Activated naive CD8-positive, alpha-beta T cell treated with anti-CD3 and anti-CD28 coated beads for 36 hours (primary cell): ENCODE measurements at places on chromosomes 3 and 15. TPM values are rescaled to one million over a fixed set of nuclear protein-coding genes. Genes with fewer than 3 reads are reported as not detected.

- no peak for DNase-seq
- peaks cover under 1% of the 10 kb centered on the region for H3K27me3 ChIP-seq
- H3K4me3 ChIP-seq = no peak overlapping the region
- no peaks in the 10 kb centered on the region for H3K4me1 ChIP-seq
Observed at GRCh38 chr3:37590328-37591079, 271.2 kb upstream of the CTDSPL start.

Gene CPNE9
- not detected for total RNA-seq

DNA sequence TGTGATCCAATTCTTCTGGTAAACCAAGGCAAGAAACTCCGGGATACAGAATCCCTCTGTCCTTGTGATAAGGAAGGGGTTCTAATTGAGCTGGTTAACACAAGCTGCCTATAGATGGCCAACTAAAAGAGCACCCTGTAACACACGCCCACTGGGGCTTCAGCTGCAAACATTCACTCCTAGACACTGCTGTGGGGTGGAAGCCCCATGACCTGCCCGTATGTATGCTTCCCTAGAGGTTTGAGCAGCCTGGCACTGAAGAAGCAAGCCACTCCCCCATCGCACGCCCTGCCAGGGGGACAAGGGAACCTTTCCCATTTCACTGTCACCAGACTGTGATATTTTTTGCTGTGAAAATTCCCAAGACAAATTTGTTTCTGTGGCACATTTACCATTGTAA lies 516.9 kb upstream of the GOLIM4 start:
- no peak for DNase-seq
- H3K36me3 ChIP-seq = no peaks in the 10 kb centered on the region
- H3K27me3 ChIP-seq = peaks cover 5% of the 10 kb centered on the region
- H3K4me1 ChIP-seq = no peaks in the 10 kb centered on the region
- H3K4me3 ChIP-seq = no peak overlapping the region

Gene CDCP1
- 0.82 TPM for total RNA-seq

DNA sequence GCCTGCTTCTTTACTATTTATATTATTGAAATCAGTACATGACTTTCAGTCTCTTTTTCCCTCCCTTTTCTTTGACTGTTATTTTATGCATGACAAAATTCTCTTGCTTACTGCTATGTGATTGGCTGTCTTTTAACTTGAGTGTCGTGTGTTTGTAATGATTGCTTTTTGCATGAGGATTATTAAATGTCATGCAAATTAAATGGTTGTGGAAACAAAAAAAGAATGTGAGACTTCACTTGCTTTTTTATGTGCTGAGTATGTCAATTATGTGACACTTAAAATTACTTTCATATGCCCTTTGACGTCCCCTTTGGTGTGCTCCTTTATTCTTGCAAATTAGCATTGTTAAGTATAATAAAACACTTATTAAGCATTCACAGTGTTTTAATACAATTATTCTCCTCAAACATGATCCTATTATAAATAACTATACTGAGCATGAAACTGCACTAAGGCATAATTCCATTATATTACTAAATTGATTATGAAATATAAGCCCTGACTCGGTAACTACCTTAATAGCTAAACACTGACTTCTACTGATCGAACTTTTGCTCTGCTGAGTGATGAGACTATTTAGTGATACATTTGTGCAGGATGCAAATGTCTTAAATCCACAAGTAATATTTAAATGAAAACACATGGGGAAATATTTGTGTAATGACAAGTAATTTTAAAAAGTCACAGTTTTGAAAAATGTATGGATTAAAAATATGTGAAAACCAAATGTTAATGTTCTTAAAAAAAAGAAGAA lies 401.7 kb downstream of the NLGN1 start:
- H3K4me1 ChIP-seq = no peaks in the 10 kb centered on the region
- H3K36me3 ChIP-seq = no peaks in the 10 kb centered on the region
- H3K27ac ChIP-seq = no peak overlapping the region
- DNase-seq = no peak

DNA sequence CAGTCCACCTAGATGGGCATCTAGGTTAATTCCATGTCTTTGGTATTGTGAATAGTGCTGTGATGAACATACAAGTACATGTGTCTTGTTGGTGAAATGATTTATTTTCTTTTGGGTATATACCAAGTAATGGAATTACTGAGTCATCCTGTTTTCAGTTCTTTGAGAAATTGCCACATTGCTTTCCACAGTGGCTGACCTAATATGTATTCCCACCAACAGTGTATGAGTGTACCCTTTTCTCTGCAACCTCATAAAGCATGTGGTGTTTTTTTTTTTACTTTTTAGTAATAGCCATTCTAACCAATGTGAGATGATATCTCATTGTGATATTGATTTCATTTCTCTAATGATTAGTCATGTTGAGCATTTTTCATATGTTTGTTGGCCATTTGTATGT lies 86.0 kb upstream of the NDN start:
- DNase-seq = no peak
- peaks cover under 1% of the 10 kb centered on the region for H3K27me3 ChIP-seq
- H3K27ac ChIP-seq = no peak overlapping the region
- H3K4me3 ChIP-seq = no peak overlapping the region
- no peaks in the 10 kb centered on the region for H3K36me3 ChIP-seq
- no peaks in the 10 kb centered on the region for H3K4me1 ChIP-seq

- no peaks in the 10 kb centered on the region for H3K36me3 ChIP-seq
- no peak for DNase-seq
- no peak overlapping the region for H3K4me3 ChIP-seq
- H3K27ac ChIP-seq = no peak overlapping the region
Observed at GRCh38 chr15:50854601-50855490, 53.6 kb upstream of the AP4E1 start.

DNA sequence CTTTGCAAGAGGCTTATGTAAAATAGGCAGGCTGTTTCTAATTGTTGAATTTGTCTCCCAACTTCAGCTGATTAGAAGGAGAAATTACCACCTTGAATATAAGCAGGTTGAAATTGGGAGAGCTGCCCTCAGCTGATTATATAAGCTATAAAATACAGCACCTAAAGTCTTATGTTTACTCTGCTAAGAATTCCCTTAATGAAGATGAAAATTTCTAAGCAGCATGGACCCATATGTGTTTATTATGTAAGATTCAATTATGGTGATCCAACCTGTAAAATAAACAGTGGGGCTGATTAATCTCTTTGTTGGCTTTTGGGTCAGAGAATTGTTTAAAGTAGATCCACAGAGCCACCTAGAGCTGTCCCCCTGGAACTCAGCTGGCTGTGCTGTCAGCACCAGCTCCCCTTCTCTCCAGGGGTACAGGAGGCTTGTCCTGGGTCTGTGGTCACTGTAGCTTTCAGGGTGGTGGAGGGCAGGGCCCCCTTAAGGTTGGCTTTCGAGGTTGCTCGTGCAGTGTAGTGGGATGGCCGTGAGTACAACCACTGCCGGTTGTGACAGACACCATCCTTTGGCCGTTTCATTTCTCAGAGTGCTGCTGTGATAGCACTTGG lies 9.5 kb downstream of the SLCO3A1 start:
- no peak overlapping the region for H3K27ac ChIP-seq
- peaks cover 65% of the 10 kb centered on the region for H3K4me1 ChIP-seq
- no peak overlapping the region for H3K4me3 ChIP-seq
- peaks cover 3% of the 10 kb centered on the region for H3K27me3 ChIP-seq
